Body of pancreas (tissue), 4 donors: ENCODE measurements at places on chromosomes 1 and 21. TPM values are rescaled to one million over a fixed set of nuclear protein-coding genes. Genes with fewer than 3 reads are reported as not detected.

DNA sequence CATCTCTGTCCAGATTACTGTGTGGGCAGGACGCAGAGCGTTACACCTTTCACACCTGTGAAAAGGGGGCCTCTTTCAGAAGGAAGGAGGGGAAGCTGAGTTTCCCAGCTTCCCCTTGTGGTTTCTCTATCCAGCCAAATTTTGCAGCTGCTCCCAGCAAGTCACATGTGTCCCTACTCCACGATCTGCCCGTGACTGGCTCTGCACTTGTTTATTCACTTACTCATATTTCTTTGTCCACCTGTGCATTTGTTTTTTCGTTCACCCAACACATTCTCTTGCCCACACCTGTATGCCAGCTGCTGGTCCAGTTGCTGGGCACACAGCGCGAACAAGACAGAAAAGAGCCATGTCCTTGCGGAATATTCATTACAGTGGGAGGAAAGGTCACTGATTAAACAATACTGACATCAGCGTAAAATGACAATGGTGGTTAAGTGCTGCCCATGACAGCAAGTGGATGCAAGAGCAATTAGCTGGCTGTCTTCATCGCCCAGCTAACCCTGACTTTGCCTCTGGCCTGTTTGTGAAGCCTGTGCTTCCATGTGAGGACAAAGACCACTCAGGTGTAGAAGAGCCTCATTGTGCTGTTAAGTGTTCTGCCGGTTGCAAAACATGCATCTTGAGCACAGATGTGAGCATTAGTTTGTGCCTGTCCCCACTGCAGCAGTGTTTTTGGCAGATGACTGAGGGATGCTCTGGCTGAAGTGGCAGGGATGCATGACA is 28.6 kb upstream of the NEK2 start:
- H3K27me3 ChIP-seq = no peaks in the 10 kb centered on the region
- H3K36me3 ChIP-seq = no peaks in the 10 kb centered on the region

DNA sequence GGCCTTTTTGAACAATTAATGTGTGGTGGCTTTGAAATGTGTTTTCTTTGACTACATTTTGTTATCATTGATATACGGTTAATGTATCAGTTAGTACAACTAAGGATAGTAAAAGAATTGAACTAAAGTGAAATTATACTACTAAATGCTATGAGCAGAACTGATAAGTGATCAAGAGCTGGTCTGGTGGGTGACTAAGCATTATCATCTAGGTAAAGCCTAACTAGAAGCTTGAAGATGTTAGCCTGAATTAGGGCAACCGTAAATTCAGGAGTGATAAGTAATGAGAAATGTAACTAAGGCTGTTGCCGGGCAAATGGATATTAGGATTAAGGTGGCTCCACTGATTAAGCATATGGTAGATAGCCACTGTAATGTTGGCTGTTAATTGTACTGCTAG is 16.0 kb upstream of the GCLM start:
- no peaks in the 10 kb centered on the region for H3K36me3 ChIP-seq
- H3K27ac ChIP-seq = no peak overlapping the region
- H3K4me1 ChIP-seq = no peaks in the 10 kb centered on the region

DNA sequence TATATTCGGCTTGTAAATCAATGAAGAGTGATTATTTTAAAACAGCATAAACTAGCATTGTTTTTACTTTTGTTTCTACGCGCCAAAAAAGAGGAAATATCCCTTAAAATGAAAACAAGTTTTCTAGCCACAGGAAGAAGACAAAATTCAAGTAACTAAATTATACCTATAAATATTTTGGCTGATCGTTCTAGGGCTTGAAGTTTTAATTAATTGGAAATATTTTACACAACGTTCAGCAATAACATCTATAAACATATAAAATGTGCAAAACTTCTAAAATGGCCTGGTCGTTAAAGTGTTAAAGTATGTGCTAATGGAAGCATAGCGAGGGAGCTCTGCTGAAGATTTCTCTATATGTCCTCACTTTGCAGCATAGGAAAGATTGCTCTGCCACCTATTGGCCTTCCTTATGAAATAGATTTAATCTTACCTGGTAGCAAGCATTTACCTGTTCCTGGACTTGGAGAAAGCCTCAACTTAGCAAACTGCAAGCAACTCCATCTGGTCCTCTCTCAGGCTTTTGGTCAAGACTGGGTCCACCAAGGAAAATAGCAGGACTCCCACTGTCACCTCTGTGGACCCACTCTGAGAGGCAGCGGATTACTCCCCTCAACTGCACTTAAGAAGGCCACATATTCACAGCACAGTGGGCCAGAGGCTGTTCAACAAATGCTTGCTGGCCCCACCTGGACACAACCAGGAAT is 351.3 kb upstream of the RUNX1 start:
- no peaks in the 10 kb centered on the region for H3K27me3 ChIP-seq
- no peaks in the 10 kb centered on the region for H3K36me3 ChIP-seq
- no peaks in the 10 kb centered on the region for H3K4me1 ChIP-seq
- no peak overlapping the region for H3K27ac ChIP-seq

The ZNF648 gene
- total RNA-seq = not detected

The IGSF9 gene
- total RNA-seq = 4.9 TPM

DNA sequence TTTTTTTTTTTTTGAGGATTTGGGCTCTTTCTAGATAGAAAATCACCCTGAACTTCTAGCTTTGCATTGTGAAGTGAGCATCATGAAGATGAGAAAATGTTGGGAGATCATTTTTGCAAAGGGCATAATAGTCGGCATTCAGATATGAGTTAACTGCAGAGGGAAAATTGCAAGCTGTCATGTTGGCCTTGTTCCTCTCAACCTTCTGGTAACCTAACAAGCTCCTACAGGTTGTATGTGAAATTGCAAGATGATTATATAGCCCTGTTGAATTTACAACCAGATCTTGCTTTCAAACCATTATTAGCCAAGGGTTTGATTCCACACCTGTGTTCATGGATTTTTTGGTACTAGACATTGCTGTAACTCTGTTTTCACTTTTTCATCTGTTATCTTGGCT is 2.2 kb downstream of the ELOA start:
- H3K36me3 ChIP-seq = no peaks in the 10 kb centered on the region
- DNase-seq = peak; percentile 69
- H3K27ac ChIP-seq = no peak overlapping the region
- H3K4me1 ChIP-seq = peaks cover 50% of the 10 kb centered on the region
- H3K27me3 ChIP-seq = no peaks in the 10 kb centered on the region

DNA sequence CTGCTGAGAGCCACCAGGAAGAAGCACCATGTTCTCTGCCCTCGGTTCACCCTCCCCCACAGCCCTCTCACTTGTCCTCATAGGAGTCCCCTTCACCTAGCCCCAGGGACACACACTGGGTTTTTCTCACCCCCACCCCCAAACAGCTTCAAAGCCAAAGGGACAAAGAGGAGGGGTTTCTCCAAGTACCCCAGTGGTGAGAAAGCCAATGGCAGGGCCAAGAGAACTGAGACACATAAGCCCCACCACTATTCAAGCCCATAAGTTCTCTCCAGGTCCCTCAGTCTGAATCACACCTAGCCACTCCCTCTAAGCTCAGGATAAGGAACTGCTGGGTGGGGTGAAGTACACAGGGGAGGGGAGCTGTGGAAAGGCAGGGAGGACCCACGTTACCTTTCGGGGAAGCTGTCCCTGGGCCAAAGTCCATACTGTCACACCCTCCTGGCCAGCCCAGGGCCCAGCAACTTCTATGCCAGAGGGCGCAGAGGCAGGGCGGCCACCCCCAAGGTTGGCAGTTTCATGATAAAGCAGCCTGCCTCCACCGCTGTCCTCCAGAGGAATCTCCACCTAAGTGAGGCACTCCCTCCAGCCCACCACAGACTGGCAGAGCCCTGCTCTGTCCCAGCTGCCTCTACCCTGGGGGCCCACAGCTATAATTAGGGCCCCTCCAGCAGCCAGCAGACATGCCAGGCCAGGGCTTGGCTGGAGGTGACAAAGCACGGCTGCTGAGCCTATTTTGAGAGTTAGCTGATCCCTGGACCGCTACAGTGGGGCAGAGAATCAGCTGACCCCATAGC is 39.0 kb upstream of the PPP1R15B start:
- no peaks in the 10 kb centered on the region for H3K36me3 ChIP-seq
- H3K27me3 ChIP-seq = no peaks in the 10 kb centered on the region
- peak; percentile 78 for DNase-seq

GRCh38 chr1:54371942-54372275 is 34.3 kb downstream of the SSBP3 start:
- DNase-seq = no peak
- no peaks in the 10 kb centered on the region for H3K36me3 ChIP-seq
- H3K27ac ChIP-seq = no peak overlapping the region
- H3K4me3 ChIP-seq = no peak overlapping the region

The RBP7 gene
- total RNA-seq = 46.8 TPM

- no peaks in the 10 kb centered on the region for H3K36me3 ChIP-seq
- H3K27ac ChIP-seq = no peak overlapping the region
- no peak for DNase-seq
- no peaks in the 10 kb centered on the region for H3K27me3 ChIP-seq
- no peak overlapping the region for H3K4me3 ChIP-seq
- no peaks in the 10 kb centered on the region for H3K4me1 ChIP-seq
Measured at GRCh38 chr1:57296726-57297250, 127.1 kb downstream of the DAB1 start.

GRCh38 chr1:119682141-119682540 is 29.6 kb upstream of the PHGDH start:
- no peak overlapping the region for H3K27ac ChIP-seq

GRCh38 chr1:31759298-31760023 is 4.7 kb downstream of the ADGRB2 start:
- no peak overlapping the region for H3K27ac ChIP-seq
- H3K36me3 ChIP-seq = no peaks in the 10 kb centered on the region
- DNase-seq = no peak
- peaks cover 30% of the 10 kb centered on the region for H3K4me1 ChIP-seq
- no peaks in the 10 kb centered on the region for H3K27me3 ChIP-seq
- no peak overlapping the region for H3K4me3 ChIP-seq

DNA sequence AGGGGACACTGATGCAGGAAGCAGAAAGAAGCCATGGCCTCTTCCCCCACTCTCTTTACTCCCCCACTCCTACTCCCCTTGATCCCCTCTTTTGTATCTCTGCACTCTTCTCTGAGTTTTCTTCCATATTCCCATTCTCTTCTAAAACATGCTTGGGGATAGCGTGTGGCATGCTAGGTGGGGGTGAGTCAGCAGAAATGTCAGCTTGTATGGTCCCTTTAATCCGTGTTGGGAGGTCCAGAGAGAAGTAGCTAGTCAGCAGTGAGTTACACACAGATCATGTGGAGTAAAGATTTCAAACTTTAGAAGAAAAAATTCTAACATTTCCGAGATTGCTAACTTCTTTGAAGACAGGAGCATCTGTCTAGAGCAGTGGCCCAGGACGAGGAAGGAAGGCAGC is 4.0 kb upstream of the KCNK1 start:
- H3K27ac ChIP-seq = no peak overlapping the region
- no peaks in the 10 kb centered on the region for H3K27me3 ChIP-seq
- no peak overlapping the region for H3K4me3 ChIP-seq
- H3K36me3 ChIP-seq = no peaks in the 10 kb centered on the region
- DNase-seq = no peak

DNA sequence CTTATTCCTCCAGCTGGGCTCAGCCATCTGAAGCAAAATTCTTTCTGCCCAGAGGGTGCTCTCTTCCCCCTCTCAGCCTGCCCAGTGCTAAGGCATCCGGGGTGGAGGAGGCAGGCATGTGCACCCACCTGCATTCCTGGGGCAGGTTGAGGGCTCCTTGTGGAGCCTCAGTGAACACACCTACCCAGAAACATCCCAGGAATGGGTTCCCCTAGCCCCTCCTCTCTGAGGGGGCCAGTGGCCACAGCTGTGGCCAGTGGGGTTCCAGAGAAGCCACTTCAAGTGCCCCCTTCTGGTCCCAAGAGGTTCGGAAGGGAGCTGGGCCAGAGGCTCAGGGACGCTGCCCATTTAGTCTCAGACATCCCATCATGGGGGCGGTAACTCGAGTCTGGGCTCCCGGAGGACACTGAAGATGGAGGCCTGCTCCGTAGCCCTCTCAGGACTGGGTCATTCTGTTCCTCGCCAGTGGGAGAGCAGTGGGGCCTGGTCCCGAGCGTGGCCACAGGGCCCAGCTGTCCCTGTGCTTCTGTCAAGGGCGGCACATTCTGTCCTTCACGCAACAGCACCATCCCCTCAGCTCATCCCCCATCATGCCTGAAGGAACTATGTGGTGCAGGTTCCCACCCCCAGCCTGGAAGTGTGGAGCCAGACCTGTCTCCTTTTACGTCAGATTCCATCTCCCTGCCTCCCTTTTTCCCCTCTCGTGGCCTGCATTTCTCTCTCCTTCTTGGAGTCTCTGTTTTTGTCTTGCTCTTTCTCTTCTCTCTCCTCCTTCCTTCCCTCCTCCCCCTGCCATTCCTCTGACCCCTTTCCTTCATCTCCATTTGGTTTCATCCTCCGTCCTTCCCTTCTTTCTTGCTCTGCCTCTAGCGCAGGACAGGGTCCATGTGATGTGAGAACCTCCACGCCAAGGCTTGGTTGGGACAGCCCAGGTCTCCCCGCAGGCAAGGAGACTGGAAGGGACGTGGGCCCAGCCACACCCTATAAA is 49.6 kb upstream of the KDM4A start:
- no peaks in the 10 kb centered on the region for H3K4me1 ChIP-seq
- H3K4me3 ChIP-seq = no peak overlapping the region
- peaks cover 21% of the 10 kb centered on the region for H3K36me3 ChIP-seq
- H3K27ac ChIP-seq = no peak overlapping the region

DNA sequence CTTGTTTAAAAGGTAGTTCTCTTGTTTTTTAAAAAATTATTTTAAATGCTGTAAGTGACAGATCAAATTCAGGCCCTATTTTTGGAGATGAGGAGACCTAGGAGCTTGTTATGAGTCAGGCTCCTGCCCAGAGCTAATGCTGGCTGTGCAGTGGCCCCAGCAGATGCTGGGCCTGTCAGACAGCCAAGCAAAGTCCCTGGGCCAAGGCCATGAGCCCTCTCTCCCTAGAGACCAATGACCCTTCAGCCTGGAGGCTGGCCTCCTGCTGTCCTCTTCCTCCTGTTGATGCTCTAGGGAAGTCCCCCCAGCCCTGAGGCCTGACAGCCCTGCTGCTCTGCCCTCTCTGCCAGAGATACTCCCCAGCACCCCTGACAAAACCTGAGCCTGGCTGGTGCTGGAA is 128.1 kb upstream of the CTTNBP2NL start:
- peaks cover 8% of the 10 kb centered on the region for H3K4me1 ChIP-seq
- H3K27me3 ChIP-seq = no peaks in the 10 kb centered on the region
- H3K36me3 ChIP-seq = no peaks in the 10 kb centered on the region
- peak; percentile 17 for DNase-seq
